NCI-H187 treated with DMSO at 0.1 percent for 48 hours (cell line): ENCODE measurements at places on chromosomes 11 and 22.

DNA sequence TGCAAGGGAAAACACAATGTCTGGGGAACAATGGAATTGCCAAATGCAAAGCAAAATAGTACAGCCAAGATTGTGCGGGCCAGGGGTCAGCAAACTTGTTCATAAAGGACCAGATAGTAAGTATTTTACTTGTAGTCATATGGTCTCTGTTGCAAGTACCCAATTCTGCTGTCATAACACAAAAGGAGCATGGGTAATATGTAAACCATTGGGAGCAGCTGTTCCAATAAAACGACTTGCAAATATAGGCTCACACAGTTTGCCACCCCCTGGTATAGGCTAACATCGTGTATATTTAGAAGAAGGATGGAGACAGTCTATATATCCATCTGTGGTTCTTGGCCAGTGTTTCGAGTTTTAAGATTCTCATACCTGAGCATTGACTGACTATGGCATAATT is 15.6 kb downstream of the SDHAF2 start:
- no peak for DNase-seq

DNA sequence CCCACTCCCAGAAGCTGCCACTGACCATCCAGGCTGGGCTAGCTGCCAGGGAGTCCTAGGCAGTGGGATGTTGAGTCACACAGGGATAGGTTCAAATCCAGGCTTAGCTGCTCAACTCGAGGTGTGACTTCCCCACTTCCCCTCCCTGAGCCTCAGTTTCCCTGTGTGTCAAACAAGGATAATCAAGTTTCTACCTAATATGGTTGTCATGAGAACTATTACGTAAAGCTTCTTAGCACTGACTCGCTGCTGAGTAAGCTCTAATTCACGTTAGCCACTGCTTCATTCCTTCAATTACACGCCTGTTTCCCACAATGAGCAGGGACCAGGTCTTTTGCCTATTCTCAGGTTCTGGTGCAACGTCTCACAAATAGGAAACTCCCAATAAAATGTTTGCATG is 67.7 kb downstream of the SEZ6L start:
- no peak for DNase-seq

GRCh38 chr11:77619576-77620198 is 17.9 kb downstream of the CLNS1A start:
- no peak for DNase-seq

GRCh38 chr11:61764606-61765260 is 12.3 kb downstream of the MYRF start:
- DNase-seq, result no peak

DNA sequence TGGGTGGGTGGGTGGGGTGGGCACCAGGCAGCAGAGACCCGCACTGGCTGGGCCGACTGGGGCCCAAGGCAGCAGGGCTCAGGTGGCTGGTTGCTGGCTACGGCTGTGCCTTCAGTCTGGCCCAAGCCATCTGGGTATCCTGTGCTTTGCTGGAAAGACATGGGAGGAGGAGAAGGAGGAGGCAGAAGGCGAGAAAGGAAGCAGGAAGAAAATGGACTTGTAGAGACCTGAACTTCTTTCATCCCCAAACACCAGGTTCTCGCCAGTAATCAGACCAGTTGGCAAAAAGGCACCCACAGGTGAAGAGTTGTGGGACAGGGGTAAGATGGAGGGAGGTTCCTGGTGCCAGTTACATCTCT is 78.8 kb downstream of the IGLL1 start:
- DNase-seq, result no peak

DNA sequence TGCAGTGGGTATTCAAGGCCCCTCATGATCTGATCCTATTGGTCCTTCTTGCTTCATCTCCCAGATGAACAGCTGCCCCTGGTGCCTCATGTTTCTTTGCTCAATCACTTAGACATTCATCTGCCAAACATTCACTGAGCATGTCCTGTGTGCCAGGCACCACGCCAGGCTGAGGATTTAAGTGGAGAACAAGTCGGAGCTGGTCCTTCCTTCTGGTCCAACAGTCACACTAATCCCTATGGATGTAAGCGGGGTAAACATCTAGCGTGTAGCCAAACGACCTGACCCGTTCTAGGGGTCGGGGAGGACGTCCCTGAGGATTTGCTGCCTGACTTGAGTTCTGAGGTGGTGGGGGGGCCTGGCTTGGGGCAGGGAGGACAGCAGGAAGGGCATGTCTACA is 21.9 kb downstream of the ZMAT5 start:
- no peak for DNase-seq

DNA sequence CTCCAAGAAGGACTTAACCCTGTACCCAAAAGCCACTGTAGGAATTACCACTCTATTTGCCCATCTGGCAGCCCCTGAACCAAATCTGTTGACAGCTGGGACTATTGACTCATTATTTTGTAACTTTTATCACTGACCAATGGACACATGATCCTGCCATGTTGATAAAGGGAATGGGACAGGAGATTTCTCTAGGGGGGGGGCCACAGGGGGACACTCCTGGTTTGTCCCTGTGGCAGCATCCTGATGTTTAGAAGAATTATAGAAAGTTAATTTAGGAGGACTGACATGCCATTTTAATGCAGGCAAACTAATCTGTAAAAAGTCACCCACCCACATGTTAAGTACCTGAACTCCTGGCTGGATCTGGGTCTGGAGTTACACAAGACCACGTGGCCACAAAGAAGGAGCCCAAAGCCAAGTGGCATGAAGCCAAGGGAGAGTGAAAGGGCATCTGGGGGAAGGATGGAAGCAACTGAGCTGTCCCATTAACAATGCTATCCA is 558.1 kb downstream of the ETS1 start:
- DNase-seq, result no peak

GRCh38 chr11:26424255-26424654 is 92.3 kb downstream of the ANO3 start:
- DNase-seq, result no peak

- DNase-seq, result no peak
These were observed 85.0 kb downstream of the RPL27A start for GRCh38 chr11:8767466-8768142.

DNA sequence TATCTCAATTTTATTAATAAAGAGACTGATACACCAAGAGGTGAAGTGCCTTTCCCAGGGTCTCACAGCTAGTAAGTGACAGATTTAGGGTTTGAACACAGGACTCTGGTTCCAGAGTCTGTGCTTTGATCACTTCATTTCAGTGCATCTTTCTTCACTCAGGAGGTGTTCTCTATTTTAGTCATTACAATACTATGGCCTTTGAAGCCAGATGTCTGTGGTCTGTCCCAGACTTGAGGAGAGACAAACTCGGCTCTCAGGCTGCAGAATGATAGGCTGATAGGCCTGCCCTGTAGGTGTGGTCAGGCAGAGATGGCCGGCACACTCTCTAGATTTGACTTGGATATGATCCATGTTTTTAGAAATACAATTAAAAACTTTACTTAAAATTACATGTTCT is 478.5 kb upstream of the CCDC90B start:
- DNase-seq, result no peak

GRCh38 chr22:27866135-27867084 is 52.6 kb downstream of the PITPNB start:
- no peak for DNase-seq

GRCh38 chr22:37275622-37276021 is 6.7 kb upstream of the CYTH4 start:
- no peak for DNase-seq

- DNase-seq, result no peak
These were observed 50.8 kb upstream of the CCDC90B start for GRCh38 chr11:83336993-83337392.

DNA sequence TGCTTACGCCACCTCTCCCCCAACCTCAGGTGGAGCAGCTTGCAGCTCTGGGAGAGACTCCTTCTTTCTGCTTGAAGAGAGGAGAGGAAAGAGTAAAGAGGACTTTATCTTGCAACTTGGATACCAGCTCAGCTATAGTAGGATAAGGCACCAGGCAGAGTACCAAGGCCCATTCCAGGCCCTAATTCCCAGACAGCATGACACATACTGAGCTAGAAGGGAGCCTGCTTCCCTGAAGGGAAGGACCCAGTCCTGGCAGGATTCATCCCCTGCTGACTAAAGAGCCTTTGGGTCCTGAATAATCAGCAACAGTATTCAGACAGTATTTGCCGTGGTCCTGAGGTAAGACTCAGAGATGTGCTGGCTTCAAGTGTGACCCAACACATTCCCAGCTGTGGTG is 41.4 kb downstream of the PPME1 start:
- no peak for DNase-seq
